ENCODE measurements at places on chromosomes 1 and 21.
A peak's percentile ranks its signal among the peaks of the same experiment; 100 is the strongest.

- DNase-seq, result no peak
Observed at GRCh38 chr1:227732586-227733308, 2.4 kb downstream of the JMJD4 start.

DNA sequence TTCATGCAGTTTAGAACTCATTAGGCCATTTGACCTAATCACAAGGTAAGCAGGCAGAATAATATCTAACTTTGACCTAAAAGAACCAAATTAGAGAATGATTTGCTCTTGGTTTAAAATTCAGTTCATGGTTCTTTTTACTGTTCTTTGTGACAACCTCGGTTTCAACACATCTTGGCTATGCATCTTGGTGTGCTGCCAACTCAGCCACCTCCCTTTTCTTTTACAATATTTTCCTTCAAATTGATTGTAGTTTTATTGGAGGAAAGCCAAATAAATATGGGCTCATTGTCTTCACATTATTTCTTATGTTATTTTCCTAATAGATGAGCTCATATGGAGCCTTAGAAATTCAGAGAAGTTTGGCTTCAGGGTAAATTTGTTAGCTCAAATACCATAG lies 338.3 kb downstream of the SIPA1L2 start:
- DNase-seq, result no peak

GRCh38 chr21:34299168-34299539 lies 64.7 kb upstream of the KCNE2 start:
- DNase-seq, result no peak

DNA sequence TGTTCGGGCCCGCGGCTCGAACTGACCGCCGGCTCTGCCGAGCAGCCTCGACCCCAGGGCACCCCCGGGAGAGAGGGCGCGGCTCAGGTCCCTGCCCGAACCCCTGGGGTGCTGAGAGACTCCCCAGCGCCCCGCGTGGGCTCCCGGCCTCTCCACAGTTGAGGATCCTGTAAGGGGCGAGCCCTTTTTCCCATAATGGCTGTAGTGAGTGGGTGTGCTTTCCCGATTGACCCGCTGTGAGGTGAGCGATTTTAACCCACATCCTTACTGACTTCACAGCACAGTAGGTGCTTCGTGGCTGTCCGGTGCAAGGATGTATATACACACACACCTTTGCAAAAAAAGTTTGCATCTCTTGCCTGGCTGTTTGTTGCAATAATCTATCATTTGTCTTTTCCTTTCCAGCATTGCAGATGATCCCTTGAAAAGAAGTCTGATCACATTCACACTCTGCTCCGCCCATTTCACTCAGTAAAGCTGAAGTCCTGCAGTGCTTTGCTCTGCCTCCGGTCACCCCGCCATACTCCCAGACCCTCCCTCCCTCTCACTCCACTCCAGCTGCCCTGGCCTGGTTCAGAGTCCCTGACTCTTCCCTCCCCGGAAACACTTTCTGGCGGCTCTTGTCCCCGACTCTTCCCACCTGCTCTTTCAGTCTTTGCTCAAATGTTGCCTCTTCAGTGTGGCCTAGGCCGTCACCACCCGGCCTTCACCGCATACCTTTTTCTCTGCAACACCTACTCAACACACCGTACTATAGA lies 955 bp upstream of the UBE2G2 start:
- DNase-seq, result no peak

GRCh38 chr21:37615962-37616361 lies 249.4 kb downstream of the DYRK1A start:
- no peak for DNase-seq

DNA sequence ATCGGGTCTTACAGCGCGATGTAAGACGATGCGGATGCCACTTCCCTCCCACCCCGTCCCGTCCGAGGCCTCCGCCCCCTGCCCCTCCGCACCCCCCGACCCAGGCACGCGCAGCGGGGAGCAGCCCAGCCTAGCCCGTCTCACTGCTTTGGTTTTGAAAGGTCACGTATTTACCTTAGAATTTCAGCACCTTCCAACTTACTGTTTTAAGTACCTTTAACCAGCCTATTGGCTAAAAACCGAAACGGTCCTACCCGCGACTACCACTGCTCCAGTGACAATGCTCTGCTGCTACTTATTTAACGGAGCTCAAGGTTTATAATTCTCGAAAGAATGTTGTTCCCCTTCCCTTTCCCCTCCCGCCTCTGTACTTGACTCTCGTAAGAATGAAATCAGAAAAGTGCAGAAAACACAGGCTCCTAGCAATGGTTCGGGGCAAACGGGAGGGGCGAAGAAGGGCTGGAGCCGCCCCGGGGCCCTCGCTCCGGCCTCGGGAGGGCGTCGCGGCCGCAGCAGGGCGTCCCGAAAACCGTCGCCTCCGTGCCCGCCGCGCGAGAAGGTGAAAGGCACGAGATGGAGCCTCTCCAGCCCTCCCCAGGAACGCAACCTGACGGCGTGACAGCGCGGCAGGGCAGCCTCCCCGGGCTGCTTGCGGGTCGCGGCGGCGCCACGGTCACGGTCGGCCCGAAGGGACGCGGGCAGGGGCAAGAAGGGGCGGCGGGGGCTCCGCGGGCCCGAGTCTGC lies 667 bp downstream of the TMEM50B start:
- DNase-seq, result peak; percentile 20

DNA sequence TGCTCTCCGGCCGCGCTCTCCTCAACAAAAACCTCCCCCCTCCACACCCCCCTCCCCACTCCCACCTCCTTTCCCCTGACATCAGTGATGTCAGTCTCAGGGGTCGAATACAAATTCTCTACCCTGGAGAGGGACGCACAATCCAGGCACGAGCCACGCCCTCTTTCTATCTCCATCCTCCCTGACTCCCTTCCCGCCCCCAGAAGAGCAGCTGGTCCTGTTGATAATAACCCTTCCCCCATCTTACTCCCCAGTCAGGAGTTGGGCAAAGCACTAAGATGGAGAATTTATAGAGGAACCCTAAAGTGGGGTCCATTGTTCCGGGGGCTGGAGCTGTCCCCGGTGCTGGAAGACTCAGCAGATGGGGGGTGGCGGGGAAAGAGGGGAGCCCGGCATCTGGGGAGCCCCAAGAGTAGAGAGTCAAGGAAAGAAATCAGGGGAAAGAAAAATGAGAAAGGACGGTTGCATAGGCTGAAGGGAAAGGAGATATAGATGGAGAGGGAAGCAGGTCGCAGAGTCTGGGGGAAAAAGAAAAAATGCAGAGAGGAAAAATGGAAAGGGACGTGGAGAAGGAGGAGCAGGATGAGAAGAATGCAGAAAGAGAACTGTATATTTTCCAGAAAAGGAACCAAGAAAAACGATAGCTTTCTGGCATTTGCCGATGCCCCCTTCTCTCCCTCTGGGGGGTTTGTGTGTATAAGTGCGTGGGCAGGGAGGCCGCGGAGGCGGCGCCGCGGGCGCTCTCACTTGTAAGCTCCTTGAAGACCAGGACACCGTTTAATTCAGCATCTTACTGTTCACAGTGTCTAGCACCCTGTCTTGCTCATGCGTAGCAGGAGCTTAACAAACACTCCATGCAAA lies at the start of gene CELF3:
Gene CELF3 (minus strand): TSS at position 33 of the 861 bp plus-strand sequence. CDS start 783 bp downstream, outside the sequence.
- DNase-seq, result no peak

- no peak for DNase-seq
Observed at GRCh38 chr1:55632058-55632457, 416.9 kb upstream of the USP24 start.
